ENCODE measurements at places on chromosomes 11 and 22. TPM values are rescaled to one million over a fixed set of nuclear protein-coding genes. Genes with fewer than 3 reads are reported as not detected.
A peak's percentile ranks its signal among the peaks of the same experiment; 100 is the strongest.

The CCDC188 gene
- 0.17 TPM for total RNA-seq

- DNase-seq = no peak
Observed at GRCh38 chr11:16070573-16070972, 285.8 kb downstream of the SOX6 start.

The CADM1 gene
- total RNA-seq = 16.9 TPM

- no peak for DNase-seq
Observed at GRCh38 chr11:129386795-129387397, 11.2 kb downstream of the BARX2 start.

- no peak for DNase-seq
Observed at GRCh38 chr11:34758262-34758661, 137.4 kb downstream of the EHF start.

DNA sequence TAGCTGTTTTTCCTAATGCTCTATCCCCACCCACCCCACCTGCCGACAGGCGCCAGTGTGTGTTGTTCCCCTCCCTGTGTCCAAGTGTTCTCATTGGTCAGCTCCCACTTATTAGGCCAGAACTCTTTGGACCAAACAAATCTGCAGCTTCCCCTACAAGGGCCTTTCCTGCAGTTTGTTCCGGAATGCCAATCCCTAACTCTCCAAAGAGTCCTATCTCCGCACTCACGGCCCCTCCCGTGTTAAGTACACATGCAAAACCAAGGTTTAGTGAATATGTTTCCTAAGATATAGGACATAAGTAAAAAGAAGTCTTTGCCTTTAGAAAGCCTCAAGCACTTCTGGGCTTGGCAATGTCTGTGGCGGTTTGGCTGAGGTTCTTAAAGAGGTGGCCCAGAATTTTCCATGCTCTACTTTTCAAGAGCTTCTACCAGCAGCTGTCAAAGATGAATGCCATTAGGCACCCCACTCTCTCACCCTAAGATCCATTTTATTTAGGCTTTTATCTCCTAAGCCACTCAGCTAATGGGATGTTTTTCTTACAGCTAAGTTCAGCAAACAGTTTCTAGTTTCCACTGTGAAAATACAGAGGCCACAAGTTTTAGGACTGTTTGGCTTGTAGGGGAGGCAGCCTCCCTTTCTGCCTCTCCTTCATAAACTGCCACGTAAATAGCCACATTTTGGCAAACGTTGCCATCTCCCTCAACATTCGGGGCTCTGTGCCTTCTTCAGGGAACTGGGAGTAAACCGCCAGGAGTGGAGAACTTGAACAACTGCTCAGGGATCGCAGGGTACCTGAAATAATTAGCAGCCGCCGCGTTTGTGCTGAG lies 1.6 kb downstream of the CD59 start:
- DNase-seq = peak; percentile 72

The OSM gene
- not detected for total RNA-seq

The EXPH5 gene
- 27.7 TPM for total RNA-seq

The TBC1D22A gene
- total RNA-seq = 28.2 TPM

All from mammary epithelial cell (primary cell).